Dermis lymphatic vessel endothelial cell (primary cell): ENCODE measurements at places on chromosomes 1 and 21. TPM values are rescaled to one million over a fixed set of nuclear protein-coding genes. Genes with fewer than 3 reads are reported as not detected.

The PERM1 gene
- total RNA-seq: not detected in 2 replicates

The NUAK2 gene
- total RNA-seq: 1.5 and 3.4 TPM in 2 replicates

The TRIM67 gene
- total RNA-seq: not detected in 2 replicates

The AIRE gene
- total RNA-seq: not detected in 2 replicates

The FMO3 gene
- 0.09 and 0.11 TPM in 2 replicates for total RNA-seq

The TUT4 gene
- total RNA-seq: 14.5 and 22.4 TPM in 2 replicates

The PPIAL4G gene
- not detected in 2 replicates for total RNA-seq

The OR10Z1 gene
- not detected in 2 replicates for total RNA-seq

The TNFRSF14 gene
- total RNA-seq: 76.1 and 161 TPM in 2 replicates

The RNU5D-1 gene
- total RNA-seq: not detected in 2 replicates

The S100A8 gene
- not detected in 2 replicates for total RNA-seq

The TNN gene
- total RNA-seq: not detected in 2 replicates

The WNT3A gene
- not detected in 2 replicates for total RNA-seq

The PRRX1 gene
- 0.17 and 1.3 TPM in 2 replicates for total RNA-seq

The KCNC4 gene
- 0.34 and 0.98 TPM in 2 replicates for total RNA-seq

The AGTRAP gene
- 30.3 and 32.5 TPM in 2 replicates for total RNA-seq

The NHLH1 gene
- total RNA-seq: under 0.01 TPM in 1 of 2 replicates, not detected in the other

The EVI5 gene
- 24.6 and 27.6 TPM in 2 replicates for total RNA-seq

The DIPK1A gene
- 0.17 and 0.33 TPM in 2 replicates for total RNA-seq

The ANGEL2 gene
- total RNA-seq: 46.5 and 52.3 TPM in 2 replicates

The C1QC gene
- total RNA-seq: not detected in 2 replicates

The OPTC gene
- total RNA-seq: not detected in 2 replicates

The TMEM200B gene
- 0.26 and 0.33 TPM in 2 replicates for total RNA-seq

The CRYAA gene
- not detected in 2 replicates for total RNA-seq

The LRRIQ3 gene
- 0.34 and 0.65 TPM in 2 replicates for total RNA-seq

The HAPLN2 gene
- total RNA-seq: under 0.01 TPM in 1 of 2 replicates, not detected in the other

The PFKL gene
- 235 and 327 TPM in 2 replicates for total RNA-seq

The SYCP1 gene
- not detected in 2 replicates for total RNA-seq

The GPR52 gene
- 0.34 and 0.43 TPM in 2 replicates for total RNA-seq

The DISC1 gene
- total RNA-seq: 3.8 and 7.8 TPM in 2 replicates

The CD1D gene
- total RNA-seq: 0.11 and 0.17 TPM in 2 replicates

The EPRS1 gene
- total RNA-seq: 79.9 and 85.7 TPM in 2 replicates

The CELF3 gene
- not detected in 2 replicates for total RNA-seq

The TNFAIP8L2 gene
- total RNA-seq: 0.11 TPM in 1 of 2 replicates, not detected in the other

The FLAD1 gene
- 16.7 and 18.6 TPM in 2 replicates for total RNA-seq

The OR14K1 gene
- 0.11 TPM in 1 of 2 replicates, not detected in the other for total RNA-seq

The S100B gene
- 0.22 TPM in 1 of 2 replicates, not detected in the other for total RNA-seq

The PRPF38A gene
- total RNA-seq: 12.9 and 15.0 TPM in 2 replicates

The TSTD1 gene
- 9.1 and 15.4 TPM in 2 replicates for total RNA-seq

The ERO1B gene
- total RNA-seq: 8.4 and 8.5 TPM in 2 replicates

The SFN gene
- total RNA-seq: 0.09 and 0.11 TPM in 2 replicates

The ST6GALNAC3 gene
- 57.8 and 110 TPM in 2 replicates for total RNA-seq

The ZNF670 gene
- 6.1 and 10.4 TPM in 2 replicates for total RNA-seq

The HPDL gene
- 0.54 and 0.77 TPM in 2 replicates for total RNA-seq

The ADGRL4 gene
- 83.5 and 121 TPM in 2 replicates for total RNA-seq

The C1orf94 gene
- total RNA-seq: not detected in 2 replicates

The FTCD gene
- total RNA-seq: not detected in 2 replicates

The F13B gene
- total RNA-seq: not detected in 2 replicates

The PIGR gene
- total RNA-seq: not detected in 2 replicates

The ESPN gene
- 0.22 and 0.69 TPM in 2 replicates for total RNA-seq

The CNST gene
- 30.9 and 37.9 TPM in 2 replicates for total RNA-seq

The CLEC20A gene
- total RNA-seq: 0.17 TPM in 1 of 2 replicates, not detected in the other

The SPRR1B gene
- not detected in 2 replicates for total RNA-seq

The PTGFR gene
- 0.09 and 0.11 TPM in 2 replicates for total RNA-seq

The VHLL gene
- 0.11 TPM in 1 of 2 replicates, not detected in the other for total RNA-seq

The MX1 gene
- 1.7 and 2.8 TPM in 2 replicates for total RNA-seq

The PRAMEF18 gene
- not detected in 2 replicates for total RNA-seq

The KRTAP12-2 gene
- total RNA-seq: not detected in 2 replicates

The CXADR gene
- total RNA-seq: 39.4 and 71.3 TPM in 2 replicates
